ENCODE measurements at places on chromosomes 7 and 10.
A peak's percentile ranks its signal among the peaks of the same experiment; 100 is the strongest.

GRCh38 chr7:32119790-32120196, 49.6 kb upstream of the PDE1C start:
- no peak overlapping the region for H3K27ac ChIP-seq
- no peak for DNase-seq
- no peaks in the 10 kb centered on the region for H3K27me3 ChIP-seq
- H3K36me3 ChIP-seq: no peaks in the 10 kb centered on the region

DNA sequence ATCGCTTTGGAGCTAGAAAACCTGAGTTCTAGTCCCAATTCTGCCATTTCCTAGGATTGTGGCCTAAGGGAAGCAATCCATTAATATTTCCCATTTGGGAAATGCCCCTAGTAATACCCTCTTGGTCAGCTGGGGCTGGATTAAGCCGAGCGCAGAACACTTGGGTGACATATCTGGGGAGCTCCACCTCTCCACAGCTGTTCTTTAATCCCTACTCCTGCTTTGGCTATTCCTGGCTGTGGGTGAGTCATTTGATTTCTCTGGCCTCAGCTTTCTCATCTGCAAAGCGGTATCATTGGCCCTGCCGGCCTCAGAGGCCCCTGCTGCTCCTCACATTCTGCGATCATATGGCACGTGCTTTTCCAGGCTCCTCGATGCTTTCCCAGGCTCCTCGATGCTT, 108.3 kb downstream of the BUB3 start:
- no peak overlapping the region for H3K4me3 ChIP-seq
- H3K27ac ChIP-seq: no peak overlapping the region
- H3K4me1 ChIP-seq: no peaks in the 10 kb centered on the region
- H3K36me3 ChIP-seq: no peaks in the 10 kb centered on the region
- no peak for DNase-seq
- H3K27me3 ChIP-seq: no peaks in the 10 kb centered on the region

DNA sequence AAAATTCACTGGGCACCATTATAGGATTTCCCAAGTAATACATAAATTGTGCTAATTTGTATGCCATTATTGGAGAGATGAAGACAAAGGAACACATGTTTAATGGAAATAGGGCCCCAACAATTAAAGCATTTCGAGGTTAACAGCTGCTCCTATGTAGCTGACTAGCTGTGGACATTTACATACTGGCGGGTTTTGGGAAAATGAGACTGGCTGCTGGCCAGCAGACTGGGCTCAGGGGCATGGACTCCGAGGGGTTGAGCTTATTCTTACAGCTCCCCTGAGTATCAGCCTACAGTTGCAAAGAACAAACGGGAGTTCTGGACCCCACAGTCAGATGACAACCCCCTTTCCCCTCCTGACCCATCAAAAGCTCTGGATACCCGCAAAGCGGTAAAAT, 91.9 kb upstream of the MYO3A start:
- H3K36me3 ChIP-seq: no peaks in the 10 kb centered on the region
- H3K4me3 ChIP-seq: no peak overlapping the region
- no peak for DNase-seq
- no peaks in the 10 kb centered on the region for H3K4me1 ChIP-seq

- H3K4me1 ChIP-seq: no peaks in the 10 kb centered on the region
- H3K27me3 ChIP-seq: no peaks in the 10 kb centered on the region
- H3K27ac ChIP-seq: no peak overlapping the region
- no peak overlapping the region for H3K4me3 ChIP-seq
- H3K36me3 ChIP-seq: no peaks in the 10 kb centered on the region
Measured at GRCh38 chr10:109205929-109206585, 717.3 kb downstream of the XPNPEP1 start.

DNA sequence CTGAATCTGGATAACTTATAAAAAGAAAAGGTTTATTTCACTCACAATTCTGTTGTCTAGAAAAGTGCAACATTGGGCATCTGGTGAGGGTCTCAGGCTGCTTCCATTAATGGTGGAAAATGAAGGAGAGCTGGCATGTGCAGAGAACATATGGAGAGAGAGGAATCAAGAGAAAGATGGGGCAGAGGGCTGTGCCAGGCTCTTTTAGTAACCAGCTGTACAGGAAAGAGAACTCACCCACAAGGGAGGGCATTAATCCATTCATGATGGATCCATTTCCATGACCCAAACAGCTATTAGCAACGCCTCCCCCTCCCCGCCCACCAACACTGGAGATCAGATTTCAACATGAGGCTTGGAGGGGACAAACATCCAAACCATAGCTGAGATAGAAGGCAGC, 61.7 kb upstream of the LYZL1 start:
- no peaks in the 10 kb centered on the region for H3K27me3 ChIP-seq
- H3K4me1 ChIP-seq: no peaks in the 10 kb centered on the region
- DNase-seq: no peak
- no peak overlapping the region for H3K4me3 ChIP-seq
- H3K27ac ChIP-seq: no peak overlapping the region

- peaks cover 33% of the 10 kb centered on the region for H3K4me1 ChIP-seq
- no peaks in the 10 kb centered on the region for H3K27me3 ChIP-seq
- no peak for DNase-seq
- H3K4me3 ChIP-seq: no peak overlapping the region
- no peaks in the 10 kb centered on the region for H3K36me3 ChIP-seq
- H3K27ac ChIP-seq: no peak overlapping the region
Measured at GRCh38 chr10:71297343-71297742, 21.7 kb upstream of the SLC29A3 start.

DNA sequence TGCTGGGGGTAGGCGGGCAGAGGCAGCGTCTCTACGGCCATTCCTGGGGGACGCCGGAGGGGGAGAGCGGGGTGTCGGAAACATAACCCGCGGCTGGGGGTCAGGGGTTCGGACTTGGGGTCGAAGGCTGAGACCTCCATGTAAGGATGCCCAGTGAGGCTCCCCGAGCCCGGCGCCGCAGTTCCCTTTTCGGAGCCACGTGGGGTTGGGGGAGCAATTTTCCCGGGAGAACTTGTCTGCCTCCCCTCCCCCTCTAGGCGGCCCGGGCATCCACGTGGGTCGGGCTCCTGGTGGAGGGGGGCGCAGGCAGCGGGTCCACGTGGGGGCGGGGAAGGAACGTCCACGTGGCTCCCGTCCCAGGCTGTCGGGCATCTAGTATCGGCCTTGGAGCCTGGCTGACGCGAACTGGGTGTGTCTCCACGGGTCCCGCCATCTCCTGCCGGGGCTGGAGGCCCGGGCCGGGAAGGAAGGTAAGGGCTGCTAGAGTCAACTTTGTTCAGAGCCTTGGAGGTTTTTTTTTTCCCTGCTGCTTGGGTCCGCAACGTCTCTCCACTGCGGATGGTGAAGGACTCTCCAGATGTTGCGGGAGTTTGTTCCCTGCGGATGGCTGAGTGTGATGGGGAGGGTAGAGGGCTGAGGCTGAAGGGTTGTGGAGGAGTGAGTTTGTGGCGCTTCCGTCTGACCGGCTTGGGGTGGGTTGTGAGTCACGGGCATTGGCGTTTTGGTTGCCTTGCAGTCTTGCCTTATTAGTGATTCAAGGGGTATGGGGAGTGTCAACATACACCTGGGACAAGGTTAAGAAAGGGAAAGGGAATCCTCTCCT, 744 bp downstream of the PPRC1 start:
- H3K4me1 ChIP-seq: peaks cover 14% of the 10 kb centered on the region
- H3K36me3 ChIP-seq: peaks cover 7% of the 10 kb centered on the region
- peak; percentile 45 for DNase-seq
- peak overlapping the region; percentile 90 for H3K27ac ChIP-seq
